Activated CD8-positive, alpha-beta memory T cell treated with anti-CD3 and anti-CD28 coated beads for 24 hours (primary cell): ENCODE measurements at places on chromosomes 13 and 19.

DNA sequence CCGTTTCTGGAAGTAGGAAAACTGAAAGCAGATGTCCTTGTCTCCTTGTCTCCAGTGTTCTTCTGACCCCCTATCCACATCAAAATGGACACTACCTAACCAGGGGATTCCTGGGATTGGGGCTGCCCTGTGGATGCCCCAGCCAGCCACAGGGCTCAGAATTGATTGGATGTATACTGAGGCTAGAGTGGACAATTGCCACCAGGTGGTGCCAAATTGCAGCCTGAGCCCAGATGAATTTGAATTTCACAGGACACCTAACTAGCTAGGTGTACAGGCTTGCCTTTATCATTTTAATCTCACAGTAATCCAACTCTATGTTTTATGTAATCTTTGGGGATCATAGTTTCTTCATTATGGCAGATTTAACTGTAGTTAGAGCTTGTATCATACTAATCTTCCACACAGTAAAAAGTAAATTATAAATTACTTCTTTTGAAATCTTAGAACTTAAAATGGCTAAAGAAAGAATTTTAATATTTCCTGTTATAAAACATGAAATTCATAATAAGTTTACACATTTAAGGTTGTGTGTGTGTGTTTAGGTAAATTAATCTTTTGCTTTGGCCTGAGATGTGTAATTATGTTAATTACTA is 58.0 kb downstream of the PIBF1 start:
- DNase-seq, result no peak

- DNase-seq, result no peak
Observed at GRCh38 chr19:24166055-24166454, 79.1 kb downstream of the ZNF254 start.

DNA sequence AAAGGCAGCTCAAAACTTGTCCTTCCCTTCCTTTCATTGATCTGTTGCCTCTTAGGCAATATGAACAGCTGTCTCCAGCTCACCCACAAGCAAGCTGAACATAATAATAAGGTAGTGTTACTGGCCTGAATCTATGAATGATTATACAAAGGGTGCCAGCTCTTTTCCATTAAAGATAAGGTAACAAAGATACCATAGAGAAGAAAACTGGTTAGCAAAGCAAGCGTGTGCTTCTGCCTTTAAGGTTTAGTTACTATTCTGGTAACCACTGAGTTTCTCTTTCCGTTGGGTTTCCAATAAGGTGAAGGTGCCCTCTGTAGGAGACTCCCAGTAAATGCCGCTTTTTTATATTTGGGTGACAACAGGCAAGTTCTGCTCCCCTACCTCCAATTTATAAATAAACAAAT is 12.1 kb upstream of the DACH1 start:
- no peak for DNase-seq

- DNase-seq, result no peak
Observed at GRCh38 chr13:113183450-113184129, 24.9 kb downstream of the PCID2 start.

- DNase-seq, result peak; percentile 35
Observed at GRCh38 chr13:110624766-110625756, 9.7 kb downstream of the NAXD start.

GRCh38 chr19:1955171-1956121 is 14.5 kb downstream of the CSNK1G2 start:
- DNase-seq, result no peak

- DNase-seq, result no peak
Observed at GRCh38 chr13:23500849-23501248, 67.3 kb upstream of the SACS start.
